Activated CD8-positive, alpha-beta T cell treated with anti-CD3 and anti-CD28 coated beads for 36 hours (primary cell): ENCODE measurements at places on chromosomes 4 and X. TPM values are rescaled to one million over a fixed set of nuclear protein-coding genes. Genes with fewer than 3 reads are reported as not detected.

GRCh38 chr4:83389756-83390505 lies 55.3 kb upstream of the HPSE start:
- no peak overlapping the region for H3K27ac ChIP-seq
- no peaks in the 10 kb centered on the region for H3K27me3 ChIP-seq
- peaks cover 8% of the 10 kb centered on the region for H3K4me1 ChIP-seq
- no peaks in the 10 kb centered on the region for H3K36me3 ChIP-seq
- H3K4me3 ChIP-seq = no peak overlapping the region

- no peak overlapping the region for H3K4me3 ChIP-seq
- H3K27me3 ChIP-seq = no peaks in the 10 kb centered on the region
- peaks cover 10% of the 10 kb centered on the region for H3K36me3 ChIP-seq
- H3K4me1 ChIP-seq = peaks cover 9% of the 10 kb centered on the region
- DNase-seq = peak; percentile 36
Observed at GRCh38 chrX:123884809-123885408, 25.1 kb downstream of the XIAP start.

DNA sequence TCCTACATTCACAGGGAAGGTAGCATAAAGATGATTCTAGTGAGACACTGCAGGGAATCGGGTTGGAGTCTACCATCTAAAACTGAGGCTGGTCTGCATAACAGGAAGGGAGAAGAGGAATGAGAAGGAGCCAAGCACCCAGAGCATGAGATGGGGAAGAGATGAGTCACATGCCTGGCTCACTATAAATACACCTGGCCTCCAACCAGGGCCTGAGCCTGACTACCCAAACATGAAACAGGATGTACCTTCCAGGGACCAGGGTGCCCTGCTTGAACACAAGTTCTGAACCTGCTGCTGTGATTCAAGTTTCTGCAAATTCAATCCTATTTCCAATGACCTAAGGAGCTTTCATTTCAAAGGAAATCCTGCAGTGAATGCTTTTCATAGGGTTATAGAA lies 24.9 kb downstream of the CD99L2 start:
- H3K4me1 ChIP-seq = peaks cover 53% of the 10 kb centered on the region
- no peaks in the 10 kb centered on the region for H3K27me3 ChIP-seq
- peaks cover 22% of the 10 kb centered on the region for H3K36me3 ChIP-seq
- H3K27ac ChIP-seq = peak overlapping the region; percentile 75
- H3K4me3 ChIP-seq = no peak overlapping the region

DNA sequence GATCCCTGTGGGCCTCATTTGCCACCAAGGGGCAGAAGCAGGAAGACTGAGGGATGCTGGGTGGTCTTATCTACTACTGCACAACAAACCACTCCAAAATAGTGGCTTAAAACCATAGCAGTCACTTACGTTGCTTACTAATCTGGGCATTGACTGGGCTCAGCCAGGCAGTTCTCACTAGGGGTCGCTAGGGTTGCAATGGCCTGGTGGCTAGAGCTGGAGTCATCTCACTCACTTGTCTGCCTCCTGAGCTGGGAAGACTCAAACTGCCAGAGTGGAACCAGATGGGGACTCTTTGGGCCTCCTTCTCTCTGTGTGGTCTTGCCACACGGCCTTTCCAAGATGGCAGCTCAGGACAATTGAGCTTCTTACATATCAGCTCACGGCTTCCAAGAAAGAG lies 216.3 kb upstream of the BCOR start:
- no peaks in the 10 kb centered on the region for H3K36me3 ChIP-seq
- no peaks in the 10 kb centered on the region for H3K27me3 ChIP-seq
- no peak overlapping the region for H3K4me3 ChIP-seq
- no peaks in the 10 kb centered on the region for H3K4me1 ChIP-seq

The MND1 gene
- 48.0 TPM for total RNA-seq

GRCh38 chr4:16205298-16206164 lies 20.7 kb downstream of the TAPT1 start:
- peak overlapping the region; percentile 51 for H3K27ac ChIP-seq
- peaks cover 20% of the 10 kb centered on the region for H3K36me3 ChIP-seq
- H3K27me3 ChIP-seq = no peaks in the 10 kb centered on the region
- DNase-seq = no peak
- H3K4me3 ChIP-seq = no peak overlapping the region

- no peaks in the 10 kb centered on the region for H3K27me3 ChIP-seq
- DNase-seq = no peak
- peaks cover 5% of the 10 kb centered on the region for H3K36me3 ChIP-seq
Observed at GRCh38 chr4:158681629-158682028, 9.5 kb downstream of the ETFDH start.

The ZDHHC9 gene
- total RNA-seq = 11.1 TPM

DNA sequence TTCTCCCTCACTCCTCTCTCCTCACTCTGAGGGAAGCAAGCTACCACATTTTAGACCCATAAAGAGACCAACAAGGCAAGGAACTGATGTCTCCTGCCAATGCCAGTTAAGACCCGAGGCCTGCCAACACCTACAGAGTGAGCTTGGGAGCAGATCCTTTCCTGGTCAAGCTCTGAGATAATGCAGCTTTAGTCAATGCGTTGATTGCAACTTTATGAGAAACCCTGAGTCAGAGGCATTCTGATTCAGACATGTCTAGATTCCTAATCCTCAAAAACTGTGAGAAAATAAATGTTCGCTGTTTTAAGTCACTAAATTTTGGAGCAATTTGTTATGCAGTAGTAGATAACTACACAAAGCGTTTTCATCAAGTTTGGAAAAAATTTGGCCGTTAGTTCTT lies 115.5 kb downstream of the JADE1 start:
- H3K27me3 ChIP-seq = no peaks in the 10 kb centered on the region
- no peaks in the 10 kb centered on the region for H3K4me1 ChIP-seq
- H3K36me3 ChIP-seq = peaks cover 19% of the 10 kb centered on the region
- H3K4me3 ChIP-seq = no peak overlapping the region
- DNase-seq = no peak
- H3K27ac ChIP-seq = no peak overlapping the region

- H3K27me3 ChIP-seq = peaks cover 7% of the 10 kb centered on the region
- no peak overlapping the region for H3K4me3 ChIP-seq
- H3K36me3 ChIP-seq = no peaks in the 10 kb centered on the region
- DNase-seq = no peak
- no peak overlapping the region for H3K27ac ChIP-seq
Observed at GRCh38 chr4:185956544-185956940, 112.4 kb upstream of the TLR3 start.

DNA sequence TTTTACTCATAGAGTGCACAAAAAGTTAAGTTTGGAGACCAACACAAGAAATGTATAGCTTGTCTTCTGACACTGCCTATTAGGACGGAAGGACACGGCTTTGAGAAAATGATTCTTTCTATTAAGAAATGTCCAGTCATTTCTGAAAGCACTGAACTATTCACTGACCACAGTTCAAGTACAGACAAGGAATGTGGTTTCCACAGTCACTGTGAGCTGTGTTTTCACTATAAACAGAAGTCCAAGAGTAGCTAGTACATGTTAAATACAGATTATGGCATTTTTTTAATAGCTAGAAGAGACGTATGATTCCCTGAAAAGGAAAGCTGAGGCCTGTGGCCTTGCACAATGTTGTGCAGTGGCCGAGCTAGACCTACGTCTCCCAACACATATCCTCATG lies 115.1 kb upstream of the GPM6A start:
- no peaks in the 10 kb centered on the region for H3K4me1 ChIP-seq
- no peaks in the 10 kb centered on the region for H3K36me3 ChIP-seq
- peaks cover 2% of the 10 kb centered on the region for H3K27me3 ChIP-seq
- H3K27ac ChIP-seq = no peak overlapping the region

The CTSO gene
- total RNA-seq = 3.7 TPM

The GASK1B gene
- total RNA-seq = not detected

- no peaks in the 10 kb centered on the region for H3K27me3 ChIP-seq
- no peak overlapping the region for H3K4me3 ChIP-seq
- DNase-seq = no peak
- no peak overlapping the region for H3K27ac ChIP-seq
Observed at GRCh38 chr4:37908488-37909331, 17.8 kb downstream of the TBC1D1 start.

- H3K36me3 ChIP-seq = peaks cover 12% of the 10 kb centered on the region
- no peaks in the 10 kb centered on the region for H3K27me3 ChIP-seq
- H3K4me3 ChIP-seq = peak overlapping the region; percentile 90
- peak overlapping the region; percentile 95 for H3K27ac ChIP-seq
- peak; percentile 9 for DNase-seq
Observed at GRCh38 chrX:75156531-75156945, 455 bp upstream of the ABCB7 start.

DNA sequence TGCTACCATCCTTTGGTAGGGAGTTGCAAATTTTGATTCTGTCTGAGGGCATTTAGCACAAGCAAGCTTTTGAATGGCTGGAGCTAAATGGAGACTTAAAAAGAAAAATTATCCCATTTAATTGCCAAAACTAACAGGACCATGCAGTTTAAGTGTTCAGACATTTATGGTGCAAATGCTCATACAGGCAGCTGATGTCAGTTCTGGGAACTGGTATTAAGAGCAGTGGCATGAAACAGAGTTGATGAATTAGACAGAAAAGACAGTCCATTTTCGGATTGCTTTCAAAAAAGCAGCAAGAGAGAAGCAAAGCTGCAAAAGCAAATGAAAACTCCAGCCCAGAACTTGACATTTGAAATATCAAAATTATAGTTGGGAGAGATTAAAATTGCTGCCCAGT lies 1.3 kb downstream of the SCRG1 start:
- no peaks in the 10 kb centered on the region for H3K36me3 ChIP-seq
- peaks cover 3% of the 10 kb centered on the region for H3K27me3 ChIP-seq
- H3K4me1 ChIP-seq = no peaks in the 10 kb centered on the region
- no peak overlapping the region for H3K4me3 ChIP-seq

The SHROOM3 gene
- not detected for total RNA-seq

DNA sequence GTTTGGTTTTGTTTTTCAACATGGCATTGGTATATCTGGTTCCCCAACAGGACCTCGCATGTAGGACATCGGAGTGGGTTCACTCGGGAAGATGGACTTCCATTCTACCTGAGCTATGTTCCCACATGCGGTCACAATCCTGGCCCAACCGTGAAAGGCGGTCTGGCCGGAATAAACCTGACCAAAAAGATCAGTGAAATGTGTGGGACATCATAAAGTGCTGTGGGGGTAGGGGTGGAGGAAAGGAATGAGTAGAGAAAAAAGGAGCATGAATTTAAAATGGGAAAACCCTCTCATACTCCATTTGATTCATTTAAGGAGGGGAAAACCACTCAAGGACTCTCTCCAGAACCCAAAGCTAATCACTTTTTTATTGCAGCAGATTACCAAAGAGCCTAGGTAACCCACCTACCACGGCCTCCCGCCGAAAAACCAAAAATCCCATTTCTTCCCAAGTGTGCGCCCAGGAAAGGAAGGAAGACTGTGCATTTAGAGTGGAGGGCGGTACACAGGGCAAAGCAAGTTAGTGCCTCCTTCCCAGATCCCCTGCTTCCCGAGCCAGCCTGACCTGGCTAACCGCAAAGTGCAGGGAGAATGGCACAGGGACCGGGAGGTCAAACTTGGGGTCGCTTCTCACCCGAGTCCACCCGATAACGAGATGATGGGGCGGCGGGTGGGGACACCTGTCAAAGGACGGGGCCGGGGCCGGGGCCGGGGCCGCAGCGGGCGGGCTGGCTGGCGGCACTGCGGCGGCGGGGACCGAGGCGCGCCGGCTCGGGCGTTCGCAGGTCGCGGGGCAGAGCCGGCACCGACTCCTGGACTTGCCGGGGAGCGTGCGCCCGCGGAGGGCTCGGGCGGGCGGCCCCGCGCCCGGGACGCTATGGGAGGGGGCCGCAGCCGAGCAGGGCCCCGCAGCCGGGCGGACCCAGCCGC lies 669 bp downstream of the TMEM150C start:
- H3K36me3 ChIP-seq = no peaks in the 10 kb centered on the region
- peaks cover 51% of the 10 kb centered on the region for H3K27me3 ChIP-seq
- DNase-seq = no peak

GRCh38 chr4:108877821-108878220 lies 115.0 kb upstream of the ETNPPL start:
- H3K4me3 ChIP-seq = no peak overlapping the region
- H3K27me3 ChIP-seq = peaks cover 2% of the 10 kb centered on the region
- H3K4me1 ChIP-seq = no peaks in the 10 kb centered on the region
- no peak for DNase-seq

The IL13RA2 gene
- total RNA-seq = not detected

The MAP7D2 gene
- total RNA-seq = 0.63 TPM

DNA sequence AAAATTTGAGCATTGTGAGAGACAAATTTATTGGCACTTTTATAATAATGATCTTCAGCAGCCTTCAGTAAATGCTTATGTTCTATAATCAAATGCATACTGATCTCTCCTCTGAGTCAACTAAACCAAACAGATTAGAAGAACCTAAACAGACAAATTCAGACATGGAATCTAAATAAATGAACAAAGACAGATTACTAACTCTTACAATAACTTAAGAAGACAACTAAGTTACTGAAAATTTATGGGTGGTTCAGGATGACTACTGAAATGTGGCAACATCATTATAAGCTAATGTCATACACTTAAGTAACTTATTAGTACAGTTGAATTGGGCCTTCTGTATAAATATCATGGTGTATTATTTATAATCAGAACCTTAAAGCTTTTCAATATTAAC lies 127.3 kb downstream of the NEK1 start:
- no peaks in the 10 kb centered on the region for H3K27me3 ChIP-seq
- no peak for DNase-seq
- H3K4me3 ChIP-seq = no peak overlapping the region
- H3K4me1 ChIP-seq = no peaks in the 10 kb centered on the region

- no peaks in the 10 kb centered on the region for H3K27me3 ChIP-seq
- no peak overlapping the region for H3K4me3 ChIP-seq
- DNase-seq = no peak
- H3K4me1 ChIP-seq = peaks cover 50% of the 10 kb centered on the region
- peaks cover 19% of the 10 kb centered on the region for H3K36me3 ChIP-seq
Observed at GRCh38 chrX:109704563-109704962, 28.5 kb downstream of the ACSL4 start.

- no peaks in the 10 kb centered on the region for H3K36me3 ChIP-seq
- no peak overlapping the region for H3K27ac ChIP-seq
- H3K4me3 ChIP-seq = no peak overlapping the region
Observed at GRCh38 chrX:13798184-13798583, 18.7 kb downstream of the GPM6B start.

GRCh38 chr4:183675625-183676024 lies 16.5 kb downstream of the TRAPPC11 start:
- no peak overlapping the region for H3K4me3 ChIP-seq
- peaks cover 3% of the 10 kb centered on the region for H3K4me1 ChIP-seq
- peaks cover 15% of the 10 kb centered on the region for H3K36me3 ChIP-seq
- no peak overlapping the region for H3K27ac ChIP-seq
- no peaks in the 10 kb centered on the region for H3K27me3 ChIP-seq

DNA sequence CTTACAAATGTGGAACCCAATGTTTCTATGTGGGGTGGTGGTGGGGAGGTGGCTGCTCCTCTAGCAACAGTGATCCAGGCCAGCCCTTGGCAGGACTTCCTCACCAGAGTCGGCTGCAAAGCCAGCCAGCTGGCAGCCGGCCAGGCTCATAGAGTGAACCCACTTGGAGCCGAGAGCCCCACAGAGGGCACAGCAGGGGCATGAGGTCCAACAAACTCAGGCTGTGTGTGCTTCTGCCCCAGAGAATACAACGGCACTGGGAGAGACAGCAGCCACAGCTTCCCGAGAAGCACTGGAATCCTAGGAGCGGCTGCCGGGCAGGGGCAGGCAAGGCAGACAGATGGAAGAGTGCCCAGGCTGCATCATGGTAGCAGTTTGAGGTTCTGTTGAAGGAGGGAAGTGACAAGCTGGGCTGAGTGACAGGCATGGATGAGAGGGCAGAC lies 23.5 kb upstream of the SOWAHD start:
- no peaks in the 10 kb centered on the region for H3K27me3 ChIP-seq
- no peak overlapping the region for H3K27ac ChIP-seq
- no peaks in the 10 kb centered on the region for H3K4me1 ChIP-seq
